NCI-H1930 (cell line): ENCODE measurements at places on chromosomes 1 and 21.

GRCh38 chr1:41870076-41870562, 48.6 kb downstream of the HIVEP3 start:
- DNase-seq = no peak

- DNase-seq = no peak
These were observed 65.5 kb downstream of the SYT14 start for GRCh38 chr1:210003501-210003900.

- DNase-seq = no peak
These were observed 22.3 kb upstream of the ZZZ3 start for GRCh38 chr1:77704736-77705135.

DNA sequence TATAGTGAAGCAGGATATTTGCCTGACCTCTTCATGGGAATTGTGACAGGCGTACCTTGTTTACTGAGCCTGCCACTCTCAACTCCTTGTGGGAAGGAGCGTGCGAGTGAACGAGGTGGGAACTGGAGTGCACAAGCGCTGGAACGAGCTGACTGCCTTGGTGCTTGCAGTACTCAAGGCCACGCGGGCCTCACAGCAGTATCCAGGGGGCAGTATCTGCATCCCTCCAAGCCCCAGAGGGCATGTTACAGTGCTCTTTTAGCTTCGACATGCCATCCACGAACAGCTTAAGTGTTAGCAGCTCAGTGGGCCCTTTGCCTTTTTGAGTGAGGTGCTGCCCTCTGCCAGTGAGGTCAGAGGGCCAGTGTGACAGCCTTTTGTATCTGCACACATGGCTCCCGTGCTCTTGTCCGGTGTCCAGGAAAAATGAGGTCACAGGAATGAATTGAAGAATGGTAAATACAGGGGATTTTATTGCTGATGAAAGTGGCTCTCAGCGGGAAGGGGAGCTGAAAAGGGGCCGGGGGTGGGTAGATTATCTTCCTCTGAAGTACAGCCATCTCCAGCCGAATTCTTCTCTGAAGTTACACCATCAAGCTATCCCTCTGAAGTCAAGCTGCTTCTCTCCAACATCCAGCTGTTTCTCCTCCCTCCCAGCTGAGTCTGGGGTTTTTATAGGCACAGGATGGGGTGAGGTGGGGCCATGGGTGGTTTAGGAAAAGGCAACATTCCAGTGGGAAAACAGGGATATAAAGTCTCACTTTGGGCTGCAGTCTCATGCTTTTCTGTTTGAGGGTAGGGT, 69.3 kb downstream of the EPB41 start:
- no peak for DNase-seq

- DNase-seq = no peak
These were observed 8.3 kb downstream of the PADI1 start for GRCh38 chr1:17213148-17213781.

DNA sequence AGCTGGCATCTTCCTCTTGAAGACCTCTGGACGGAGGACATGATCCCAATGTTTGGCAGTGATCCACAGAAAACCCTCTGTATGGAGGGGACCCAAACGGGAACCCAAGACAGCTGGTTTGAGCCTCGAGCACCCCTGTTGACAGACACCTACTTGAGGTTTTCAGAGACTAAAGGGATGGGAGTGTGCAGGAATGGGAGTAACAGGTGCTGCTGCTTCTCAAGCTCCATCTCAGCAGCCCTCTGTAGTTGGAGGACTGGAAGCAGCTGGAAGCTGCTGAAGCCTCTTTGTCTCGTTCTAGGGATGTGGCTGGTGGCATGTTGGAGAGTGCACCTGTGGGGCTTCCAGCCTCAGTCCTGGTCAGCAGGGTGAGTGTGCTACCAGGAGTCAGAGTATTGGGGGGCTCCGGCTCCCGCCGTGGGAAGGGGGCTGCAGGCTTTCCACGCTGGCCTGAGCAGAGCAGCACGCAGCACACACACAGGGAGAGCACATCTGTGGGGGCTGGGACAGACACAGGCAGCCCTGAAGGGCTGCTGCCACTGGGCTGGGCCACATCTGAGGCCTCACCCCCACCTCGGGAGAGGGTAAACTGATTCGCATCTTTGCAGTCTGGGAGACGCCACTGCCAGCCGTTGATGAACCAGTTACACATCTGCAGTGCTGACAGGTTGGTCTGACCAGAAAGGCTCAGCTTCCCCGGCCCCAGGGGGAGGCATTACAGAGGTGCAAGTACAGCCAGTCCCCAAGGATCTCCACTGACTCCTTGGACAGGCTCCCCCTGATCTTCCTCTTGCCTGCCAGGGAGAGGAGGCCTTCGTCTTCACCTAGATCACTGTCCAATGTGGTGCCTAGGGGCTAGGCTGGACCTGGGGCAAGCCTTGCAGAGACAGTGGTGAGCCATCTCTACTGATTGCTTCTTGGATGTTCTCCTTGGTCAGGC, 56.6 kb downstream of the ADSS2 start:
- no peak for DNase-seq

GRCh38 chr1:62826901-62827300, 43.0 kb downstream of the ATG4C start:
- DNase-seq = no peak

- no peak for DNase-seq
These were observed 42.3 kb downstream of the PLEKHO1 start for GRCh38 chr1:150192012-150192411.

GRCh38 chr1:219126377-219126776, 47.3 kb upstream of the LYPLAL1 start:
- DNase-seq = no peak

GRCh38 chr21:35091496-35091895, 42.4 kb upstream of the RUNX1 start:
- DNase-seq = no peak

DNA sequence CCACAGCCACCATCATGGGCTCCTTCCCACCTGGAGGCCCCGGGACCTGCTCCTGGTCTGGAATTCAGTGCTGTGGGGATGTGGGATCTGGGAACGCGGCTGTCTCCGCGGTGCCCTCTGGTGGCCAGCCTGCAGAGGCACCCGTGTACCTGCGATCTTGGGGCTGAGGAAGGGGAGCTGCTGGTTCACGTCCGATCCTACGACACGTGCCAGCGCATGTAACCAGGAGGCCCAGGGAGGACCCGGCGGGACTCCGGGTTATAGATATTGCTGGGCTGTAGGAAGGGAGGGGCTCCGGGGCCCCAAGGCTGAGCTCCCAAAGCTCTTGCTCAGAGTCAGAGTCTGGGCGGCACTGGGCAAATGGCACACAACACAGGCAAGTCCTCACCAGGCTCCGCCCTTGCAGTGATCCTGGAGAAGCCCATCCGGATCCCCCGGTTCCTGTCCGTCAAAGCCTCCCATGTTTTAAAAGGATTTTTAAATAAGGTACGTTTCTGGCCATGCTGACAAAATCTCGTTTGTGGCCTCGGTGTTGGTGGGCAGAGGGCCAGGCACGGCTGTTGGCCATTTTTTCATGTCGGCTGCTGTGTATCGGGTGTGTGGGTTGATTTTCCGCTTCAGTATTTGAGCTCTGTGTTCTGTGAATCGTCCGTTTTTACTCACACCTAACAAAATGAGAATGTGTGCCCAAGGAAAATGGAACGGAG, 20.1 kb downstream of the FAAP20 start:
- DNase-seq = peak; percentile 28

DNA sequence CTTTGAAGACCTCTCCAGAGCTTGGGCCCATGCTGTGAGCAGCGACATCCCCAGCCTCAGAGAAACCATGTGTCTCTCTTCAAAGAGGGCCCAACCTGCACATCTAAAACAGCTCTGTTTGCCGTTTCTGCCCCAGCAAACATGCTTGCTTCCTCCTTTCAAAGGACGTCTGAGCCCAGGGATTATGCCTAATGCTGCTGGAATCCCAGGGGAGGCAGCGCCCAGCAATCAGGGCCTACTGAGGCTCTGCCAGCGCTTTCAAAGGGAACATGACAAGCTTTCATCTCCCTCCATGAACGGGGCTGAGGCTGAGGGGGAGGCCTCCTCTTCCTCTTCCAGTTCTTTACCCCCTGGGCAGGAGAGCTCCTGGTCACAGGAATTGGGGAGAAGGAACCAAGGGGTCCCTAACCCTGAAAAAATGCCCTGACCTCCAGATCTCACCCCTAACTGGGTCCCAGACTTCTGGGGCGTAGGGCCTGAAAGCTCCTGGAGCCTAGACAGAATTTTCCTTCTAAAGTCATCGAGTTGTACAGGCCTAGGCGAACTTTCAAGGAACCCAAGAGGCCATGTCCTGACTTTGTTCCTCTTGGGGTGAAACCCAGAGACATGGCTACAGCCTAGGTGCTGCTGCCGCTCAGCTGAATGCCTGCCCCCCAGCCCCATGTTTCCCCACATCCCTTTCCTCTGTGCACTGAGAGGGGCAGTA, 13.4 kb upstream of the ASCL5 start:
- no peak for DNase-seq

DNA sequence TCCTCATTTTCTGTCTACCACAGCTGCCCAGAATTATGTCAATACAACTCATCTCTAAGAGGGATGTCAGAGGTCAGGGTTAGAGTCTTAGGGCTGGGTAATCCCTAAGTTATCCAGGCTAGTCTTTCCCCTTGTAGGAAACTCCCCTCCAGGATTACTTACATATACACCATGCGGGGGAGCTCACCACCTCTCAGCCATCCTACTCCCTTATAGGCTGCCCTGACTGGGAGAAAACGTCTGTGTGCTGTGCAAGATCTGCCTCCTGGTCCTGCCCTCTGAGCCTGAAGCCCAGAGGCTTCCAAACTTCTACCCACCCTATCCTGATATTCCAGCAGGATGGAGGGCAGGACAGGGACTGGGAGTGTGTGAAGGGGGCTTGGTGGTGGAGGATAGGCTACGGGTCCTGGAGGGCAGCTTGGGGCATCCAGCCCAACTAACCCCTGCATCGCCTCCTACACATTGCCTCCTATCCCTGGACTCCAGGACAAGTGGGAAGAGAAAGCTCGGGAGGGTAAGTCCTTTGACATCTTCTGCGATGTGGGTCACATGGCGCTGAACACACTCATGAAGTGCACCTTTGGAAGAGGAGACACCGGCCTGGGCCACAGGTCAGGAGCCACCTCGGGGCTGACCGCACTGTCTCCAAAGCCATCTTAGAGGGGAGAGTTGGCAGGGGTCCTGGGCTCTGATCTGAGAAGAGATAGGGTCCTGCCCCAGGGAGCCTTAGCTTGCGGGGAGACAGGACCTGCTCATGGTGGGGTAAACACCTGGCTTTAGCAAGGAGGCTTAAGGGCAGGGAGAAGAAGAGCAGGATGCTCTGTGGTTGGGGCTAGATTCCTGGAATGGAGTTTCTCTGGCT, 14.4 kb downstream of the CYP4B1 start:
- DNase-seq = no peak

- DNase-seq = no peak
These were observed 187.2 kb downstream of the NFIA start for GRCh38 chr1:61269602-61270001.

DNA sequence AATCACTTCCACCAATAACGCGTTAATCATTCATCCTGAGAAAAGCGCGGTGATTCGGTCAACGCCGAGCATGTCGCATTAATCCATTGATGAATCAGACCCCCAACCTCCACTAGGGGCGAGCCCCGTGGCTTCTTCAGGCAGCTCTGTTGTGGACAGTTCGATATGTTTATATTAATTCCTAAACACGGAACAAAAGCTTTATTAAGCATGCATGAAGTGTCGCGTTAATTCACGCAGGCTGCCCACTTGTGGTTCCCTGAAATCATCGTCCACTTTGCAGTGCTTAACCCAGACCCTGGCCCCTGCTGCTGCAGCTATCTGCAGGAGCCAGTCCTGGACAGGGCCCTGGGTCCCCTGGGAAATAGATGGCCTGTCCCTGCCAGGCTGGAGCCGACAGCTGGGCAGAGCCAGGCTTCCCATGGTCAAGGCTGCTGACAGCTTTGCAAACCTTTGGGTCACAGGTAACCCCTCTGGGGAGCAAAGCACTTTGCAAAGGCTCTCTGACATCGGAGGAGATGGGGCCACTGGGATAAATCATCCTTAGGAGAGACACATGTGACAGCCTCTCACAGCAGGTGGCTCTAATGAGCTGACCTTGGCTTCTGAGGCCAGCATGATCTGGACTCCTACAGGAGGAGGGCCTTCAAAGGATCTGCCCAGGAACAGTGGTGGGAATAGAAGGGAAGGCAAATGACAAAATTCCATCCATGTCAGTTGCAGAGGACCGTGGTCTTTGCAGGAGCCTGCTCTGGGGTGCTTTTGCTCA, 137.0 kb upstream of the AJAP1 start:
- DNase-seq = no peak

DNA sequence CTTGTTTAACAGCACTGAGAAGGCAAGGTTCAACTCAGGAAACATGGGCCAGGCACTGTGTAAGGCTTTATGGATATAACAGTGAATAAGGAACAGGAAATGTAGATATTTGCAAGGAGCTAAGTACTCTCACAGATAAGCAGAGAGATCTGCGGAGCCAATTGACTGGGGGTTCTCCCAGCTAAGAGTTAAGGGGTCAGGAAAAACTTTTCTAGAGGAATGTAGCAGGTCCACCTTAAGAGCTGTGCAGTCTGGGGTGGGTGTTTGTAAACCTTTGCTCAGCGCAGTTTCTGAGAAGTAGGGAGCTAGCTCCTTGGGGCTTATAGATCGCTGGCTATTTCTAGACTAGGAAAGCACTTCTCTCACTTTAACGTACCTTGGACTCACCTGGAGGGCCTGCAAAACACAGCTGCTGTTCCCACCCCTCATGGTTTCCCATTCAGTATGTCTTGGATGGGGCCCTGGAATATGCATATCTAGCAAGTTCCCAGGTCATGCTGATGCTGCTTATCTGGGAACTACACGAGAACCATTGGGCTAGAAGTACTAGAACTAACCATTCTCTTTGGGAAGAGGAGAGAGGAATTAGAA, 51.7 kb downstream of the TLCD4 start:
- DNase-seq = no peak

DNA sequence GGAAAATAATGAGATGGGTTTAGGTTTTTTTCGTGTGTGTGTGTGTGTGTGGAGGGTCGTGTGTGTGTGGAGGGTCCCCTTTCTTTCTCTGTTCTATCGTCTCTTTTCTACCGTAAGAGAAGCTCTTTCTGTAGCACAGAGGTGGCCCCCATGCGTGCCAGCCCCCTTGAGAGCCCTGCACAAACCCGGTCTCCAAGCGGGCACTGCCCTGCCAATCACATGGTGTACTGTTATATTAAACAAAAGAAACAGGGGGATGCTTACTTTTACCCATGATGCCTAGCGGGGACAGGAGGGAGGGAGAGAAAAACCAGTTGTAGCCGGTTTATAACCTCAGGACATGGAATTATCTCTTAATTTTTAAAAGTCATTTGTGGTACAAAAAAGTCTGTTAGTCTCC, 41.0 kb downstream of the GATAD2B start:
- DNase-seq = peak; percentile 43

GRCh38 chr1:34362949-34363348, 186.2 kb downstream of the C1orf94 start:
- DNase-seq = no peak

- DNase-seq = no peak
These were observed 345.7 kb downstream of the ZNF326 start for GRCh38 chr1:90340606-90341005.

GRCh38 chr1:22275626-22276395, 132.9 kb upstream of the WNT4 start:
- no peak for DNase-seq

GRCh38 chr1:5423109-5423508, 569.1 kb downstream of the NPHP4 start:
- DNase-seq = no peak

GRCh38 chr1:100730130-100730529, 10.6 kb downstream of the VCAM1 start:
- no peak for DNase-seq
